ENCODE measurements at places on chromosomes 2 and 18. TPM values are rescaled to one million over a fixed set of nuclear protein-coding genes. Genes with fewer than 3 reads are reported as not detected.

DNA sequence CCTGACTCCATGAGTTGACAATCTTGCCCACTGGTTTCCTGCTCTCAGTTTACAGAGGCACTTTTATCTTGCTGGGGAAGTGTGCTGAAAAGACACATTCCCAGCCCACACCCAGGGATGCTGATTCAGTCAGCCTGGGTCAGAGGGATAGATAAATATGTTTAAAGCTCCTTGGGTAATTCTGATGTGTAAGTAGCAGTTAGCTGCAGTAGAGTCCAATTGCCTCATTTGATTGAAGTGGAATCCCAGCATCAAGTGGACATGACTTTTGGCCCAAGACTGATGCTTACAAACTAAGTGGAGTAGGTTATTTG lies 29.4 kb downstream of the PSD4 start:
- no peak for DNase-seq

DNA sequence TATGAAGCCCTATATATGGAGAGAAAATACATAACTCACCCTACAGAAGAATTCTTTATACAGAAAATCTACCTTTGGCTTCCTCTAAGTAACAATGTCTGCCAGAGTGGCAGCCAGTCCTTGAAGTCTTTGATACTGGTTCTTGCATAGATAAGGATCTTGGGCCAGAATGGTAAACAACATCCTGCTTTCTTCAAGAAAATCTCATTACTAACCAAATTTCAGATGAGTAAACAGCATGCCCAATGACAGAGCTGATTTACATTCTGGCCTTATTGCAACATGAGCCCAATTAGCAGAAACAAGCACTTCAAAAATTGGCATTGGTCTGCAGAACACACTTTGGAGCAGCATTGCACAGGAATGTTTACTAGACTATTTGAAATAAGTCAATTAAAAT lies 336.5 kb upstream of the ST6GAL2 start:
- DNase-seq: no peak

DNA sequence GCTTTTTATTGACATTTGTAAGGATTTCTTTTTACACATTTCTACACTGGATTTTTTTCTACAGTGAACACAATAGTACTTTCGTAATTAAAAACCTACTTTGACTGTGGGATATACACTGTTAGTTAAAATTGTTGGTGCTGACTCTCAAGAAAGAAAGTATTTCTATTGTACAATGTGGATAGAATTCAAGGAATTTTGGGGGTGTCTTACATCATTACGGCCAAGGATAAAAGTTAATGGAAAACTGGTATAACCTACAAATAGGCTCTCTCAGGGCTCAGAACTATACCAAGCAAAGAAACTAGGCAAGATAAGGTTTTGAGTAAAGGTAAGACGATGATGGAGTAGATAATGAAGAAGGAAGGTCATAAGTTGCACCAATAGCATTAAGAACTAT lies 198.4 kb upstream of the PARD3B start:
- DNase-seq: no peak

- DNase-seq: peak; percentile 90
These were observed 480.9 kb downstream of the TSN start for GRCh38 chr2:122236152-122236874.

DNA sequence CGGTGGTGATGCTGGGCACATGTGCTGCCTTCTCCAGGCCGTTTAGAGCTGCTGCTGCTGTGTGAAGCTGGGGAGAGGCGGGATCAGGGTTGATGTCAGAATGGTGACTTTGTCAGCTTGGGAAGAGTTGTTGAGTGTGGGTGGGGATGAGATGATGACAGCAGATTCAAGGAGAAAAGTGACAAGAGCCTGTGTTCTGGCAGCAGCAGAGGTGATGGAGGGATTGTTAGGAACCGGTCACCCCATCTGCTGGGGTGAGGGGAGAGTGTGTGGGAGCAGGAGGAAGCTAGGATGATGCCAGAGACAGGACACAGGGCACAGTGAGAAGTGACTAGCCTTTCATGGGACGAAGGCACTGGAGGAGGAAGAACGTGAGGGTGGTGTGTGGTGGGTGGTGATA lies 345.5 kb downstream of the RNF144A start:
- no peak for DNase-seq

DNA sequence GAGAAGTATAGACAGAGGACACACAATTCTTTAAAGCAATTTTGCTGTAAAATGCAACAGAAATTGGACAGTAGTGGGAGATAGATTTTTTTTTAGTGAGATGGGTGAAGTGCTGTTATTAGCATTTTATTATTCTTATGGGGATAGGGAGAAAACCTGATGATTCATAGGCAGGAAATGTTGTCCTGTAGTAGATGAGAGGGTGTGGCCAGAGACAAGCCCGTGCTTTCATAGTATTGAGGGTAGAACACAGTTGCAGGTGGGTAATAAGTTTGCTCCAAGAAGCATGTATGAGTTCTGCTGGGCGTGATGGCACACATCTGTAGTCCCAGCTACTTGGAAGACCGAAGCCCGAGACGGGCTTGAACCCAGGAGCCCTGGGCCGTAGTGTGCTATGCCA lies 128.3 kb upstream of the ARHGAP28 start:
- no peak for DNase-seq

GRCh38 chr2:120670771-120671480 lies 64.7 kb upstream of the GLI2 start:
- no peak for DNase-seq

- no peak for DNase-seq
These were observed 185.8 kb upstream of the ARL4C start for GRCh38 chr2:234682492-234683228.

DNA sequence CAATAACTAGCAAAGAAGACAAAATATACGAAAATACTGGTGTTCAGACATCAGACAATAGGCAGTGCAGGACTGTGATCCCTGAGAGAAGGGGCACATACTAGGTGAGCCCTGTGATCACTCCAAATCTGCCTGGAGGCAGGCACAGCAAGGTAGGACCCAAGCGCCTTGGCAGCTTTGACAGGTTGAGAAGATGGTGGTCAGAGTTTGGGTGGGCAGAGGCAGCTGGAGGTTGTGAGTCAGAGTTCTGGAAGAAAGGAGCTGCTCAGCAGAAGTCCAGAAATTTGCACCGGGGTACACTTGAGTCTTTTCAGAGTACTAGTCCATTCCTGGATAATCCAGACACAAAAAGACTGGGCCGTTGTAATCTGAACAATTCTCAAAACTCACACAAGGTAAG lies 14.0 kb downstream of the KIF1A start:
- DNase-seq: no peak

- no peak for DNase-seq
These were observed 346.0 kb downstream of the FIGN start for GRCh38 chr2:163389838-163390237.

GRCh38 chr2:133886735-133887675 lies 318.7 kb upstream of the NCKAP5 start:
- peak; percentile 80 for DNase-seq

DNA sequence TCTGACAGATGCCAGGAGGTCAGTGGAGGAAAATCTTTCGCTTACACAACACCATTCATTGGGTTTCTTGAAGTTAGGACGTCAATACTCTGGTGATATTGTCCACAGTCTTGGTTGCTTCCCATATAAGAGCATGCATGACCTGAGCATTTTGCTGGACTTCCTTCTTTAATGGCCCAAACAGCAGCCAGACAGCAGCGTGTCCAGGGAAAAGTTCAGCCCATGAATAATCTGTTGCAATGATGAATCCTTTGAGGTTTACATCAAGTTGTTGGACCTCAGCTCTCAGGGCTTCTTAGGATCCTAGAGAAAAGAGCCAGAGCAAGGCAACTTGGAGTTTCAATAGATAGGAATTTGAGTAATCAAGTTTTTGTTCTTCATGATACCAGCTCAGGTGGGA lies 155.6 kb upstream of the MGAT5 start:
- no peak for DNase-seq

DNA sequence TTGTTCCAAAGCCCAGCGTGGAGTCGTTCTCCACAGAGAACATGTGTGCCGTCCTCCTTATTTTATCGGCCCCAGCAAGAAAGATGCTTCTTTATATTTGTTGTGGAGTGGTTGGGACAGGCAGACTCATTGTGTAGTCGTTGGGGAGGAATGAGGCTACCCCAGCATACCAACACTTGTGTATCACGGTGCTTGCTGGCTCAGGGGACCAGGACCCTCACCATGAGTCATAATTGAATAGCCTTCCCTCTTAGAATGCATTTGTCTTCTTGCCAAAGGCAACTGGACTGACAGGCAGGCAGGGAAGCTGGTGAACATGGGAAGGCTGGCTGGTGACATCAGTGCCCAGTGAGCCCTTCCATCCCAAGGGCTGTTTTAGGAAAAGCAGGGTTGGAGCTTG lies 4.7 kb downstream of the CAPN10 start:
- DNase-seq: no peak

- DNase-seq: no peak
These were observed 100.8 kb downstream of the GPR39 start for GRCh38 chr2:132517386-132517785.

DNA sequence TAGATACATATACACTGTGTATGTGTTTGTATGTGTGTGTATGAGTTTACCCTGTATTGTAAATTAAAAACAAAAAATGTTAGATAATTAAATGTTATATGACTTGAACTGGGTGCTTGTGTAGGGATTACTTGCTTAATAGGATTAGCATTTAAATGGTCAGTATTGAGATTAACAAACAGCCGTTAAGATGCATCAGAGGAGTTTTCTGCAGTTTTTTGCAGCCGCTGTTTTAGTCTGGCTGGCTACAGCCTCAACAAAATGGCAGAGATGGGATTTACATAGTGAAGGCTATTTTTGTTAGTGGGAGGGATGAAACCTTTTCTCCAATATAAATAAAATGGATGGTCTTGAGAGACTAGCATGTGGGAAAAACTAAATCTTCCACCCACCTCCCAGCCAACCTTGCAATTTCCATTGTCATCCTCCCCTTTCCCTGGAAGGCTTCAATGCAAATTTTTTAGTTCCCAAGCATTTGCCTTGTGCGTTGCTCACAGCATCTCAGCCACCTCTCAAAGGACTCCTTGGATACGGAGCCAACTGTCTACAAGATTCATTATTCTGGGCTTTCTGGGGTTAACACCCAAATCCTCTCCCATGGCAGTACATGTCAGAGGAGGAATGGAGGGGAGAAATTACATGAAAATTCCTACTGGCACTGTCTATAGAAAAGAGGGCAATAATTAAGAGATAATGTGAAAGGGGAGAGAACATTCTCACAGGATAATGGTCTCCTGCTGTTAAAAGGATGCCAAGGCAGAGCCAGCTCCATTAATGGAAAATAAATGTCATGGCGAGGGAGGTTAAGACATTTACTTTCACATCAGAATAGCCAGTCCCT lies 351.9 kb downstream of the CDH2 start:
- DNase-seq: no peak

- no peak for DNase-seq
These were observed 2.6 kb upstream of the FZD5 start for GRCh38 chr2:207772081-207772843.

DNA sequence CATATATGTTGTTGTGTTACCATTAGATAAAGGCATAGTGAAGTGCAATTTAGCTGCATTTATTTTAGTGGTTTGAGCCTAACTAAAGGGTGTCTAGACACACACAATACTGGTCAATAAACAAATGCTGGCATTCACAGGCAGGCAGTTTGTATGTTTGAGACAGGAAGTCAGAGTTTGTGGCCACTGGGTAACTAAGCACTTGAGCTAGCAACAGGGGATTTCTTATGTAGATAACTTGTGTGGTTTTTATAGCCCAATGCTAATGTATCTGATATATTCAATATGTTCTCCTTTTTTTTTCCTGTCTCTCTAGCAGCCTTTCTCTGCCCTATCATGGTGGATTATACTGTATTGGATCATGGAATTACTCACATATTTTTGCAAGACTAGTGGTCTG lies 38.1 kb downstream of the LRRTM4 start:
- no peak for DNase-seq

DNA sequence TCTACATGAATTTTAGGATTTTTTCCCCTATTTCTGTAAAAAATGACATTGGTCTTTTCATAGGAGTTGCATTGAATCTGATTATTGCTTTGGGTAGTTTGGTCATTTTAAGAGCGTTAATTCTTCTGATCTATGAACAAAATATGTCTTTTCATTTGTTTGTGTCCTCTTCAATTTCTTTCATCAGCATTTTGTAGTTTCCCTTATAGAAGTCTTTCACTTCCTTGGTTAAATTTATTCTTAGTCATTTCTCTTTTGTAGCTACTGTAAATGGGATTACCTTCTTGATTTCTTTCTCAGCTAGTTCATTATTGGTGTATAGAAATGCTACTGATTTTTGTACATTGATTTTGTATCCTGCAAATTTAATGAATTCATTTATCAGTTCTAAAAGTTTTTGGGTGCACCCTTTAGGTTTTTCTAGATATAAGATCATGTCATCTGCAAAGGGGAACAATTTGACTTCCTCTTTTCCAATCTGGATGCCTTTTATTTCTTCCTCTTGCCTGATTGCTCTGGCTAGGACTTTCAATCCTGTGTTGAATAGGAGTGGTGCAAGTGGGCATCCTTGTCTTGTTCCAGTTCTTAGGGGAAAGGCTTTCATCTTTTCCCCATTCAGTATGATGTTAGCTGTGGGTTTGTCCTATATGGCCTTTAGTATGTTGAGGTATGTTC lies 36.6 kb upstream of the AAK1 start:
- no peak for DNase-seq

- peak; percentile 48 for DNase-seq
These were observed 4.6 kb downstream of the TGIF1 start for GRCh38 chr18:3454365-3455089.

DNA sequence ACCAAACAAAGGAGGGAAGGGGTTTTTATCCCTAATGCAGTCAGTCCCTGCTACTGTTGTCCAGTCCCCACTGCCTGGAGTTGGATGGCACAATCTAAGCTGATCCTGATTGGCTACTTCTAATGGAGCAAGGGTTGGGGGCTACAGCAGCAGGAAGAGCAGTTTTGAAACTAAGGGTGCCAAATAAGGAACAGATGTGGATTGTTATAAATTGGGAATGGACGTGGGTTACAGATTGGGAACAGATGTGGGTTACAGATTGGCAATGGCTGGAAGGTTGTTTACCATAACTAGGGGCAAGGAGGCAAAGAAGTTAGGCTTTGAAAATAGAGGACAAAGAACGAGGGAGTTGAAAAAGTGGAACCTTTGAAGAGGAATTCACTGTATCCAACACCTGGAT lies 16.0 kb upstream of the PROM2 start:
- DNase-seq: no peak

DNA sequence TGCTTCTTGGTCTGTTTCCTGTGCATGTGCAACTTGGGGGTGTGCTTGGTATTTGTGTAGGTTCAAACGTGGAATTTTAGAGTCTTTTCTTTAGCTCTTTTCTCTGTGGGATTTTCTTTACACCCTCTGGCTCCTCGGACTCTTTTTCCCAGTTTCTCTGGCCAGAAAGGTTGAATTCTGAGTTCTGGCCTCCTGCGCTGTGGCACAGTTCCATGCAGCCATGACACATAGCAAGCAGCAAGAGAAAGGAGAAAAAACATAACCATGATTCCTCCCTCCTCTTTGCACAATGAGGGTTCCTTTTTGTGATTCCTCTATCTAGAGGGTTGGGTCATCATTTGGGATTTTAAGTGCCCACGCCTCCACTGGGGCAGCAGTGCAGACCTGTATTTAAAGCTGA lies 33.8 kb downstream of the TMEM182 start:
- no peak for DNase-seq

AAMP gene
- 114 TPM for total RNA-seq

CEP76 gene
- total RNA-seq: 3.7 TPM

CD8B2 gene
- 0.09 TPM for total RNA-seq
